ENCODE measurements at places on chromosomes 7 and 10.

- DNase-seq = no peak
Measured at GRCh38 chr7:7438851-7439250, 96.8 kb downstream of the COL28A1 start.

- no peak for DNase-seq
Measured at GRCh38 chr10:13977861-13978532, 352.7 kb downstream of the FRMD4A start.

GRCh38 chr10:51244748-51245490 lies 170.6 kb downstream of the PRKG1 start:
- DNase-seq = no peak

DNA sequence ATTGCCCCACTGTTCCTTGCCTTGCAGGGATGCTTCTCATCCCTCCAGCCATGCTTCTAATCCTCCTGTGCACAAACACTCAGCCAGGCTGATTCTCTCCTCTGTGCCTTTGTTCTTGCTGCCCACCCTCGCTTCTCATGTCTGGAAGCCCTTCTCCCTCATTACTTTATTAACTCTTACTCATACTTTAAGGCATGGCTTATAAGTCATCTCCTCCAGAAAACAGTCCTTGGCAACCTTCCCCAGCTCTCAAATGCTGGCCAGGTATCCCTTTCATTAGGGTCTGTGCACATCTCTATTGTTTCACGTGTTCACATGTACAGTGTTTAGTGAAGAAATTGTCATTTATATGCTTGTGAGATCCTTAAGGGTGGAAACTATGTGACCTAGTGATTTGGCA lies 62.9 kb downstream of the ITGB8 start:
- no peak for DNase-seq

- DNase-seq = no peak
Measured at GRCh38 chr10:11934262-11934661, 108.3 kb downstream of the UPF2 start.

- DNase-seq = no peak
Measured at GRCh38 chr10:82910301-82910700, 1035.3 kb downstream of the NRG3 start.

- no peak for DNase-seq
Measured at GRCh38 chr7:96250776-96251361, 71.0 kb downstream of the SLC25A13 start.

All from stimulated activated CD4-positive, alpha-beta T cell treated with anti-CD3 and anti-CD28 coated beads, Interleukin-1b, Interleukin-23, amount 100 ng/mL, for 1 hour (primary cell).